CD4-positive, alpha-beta T cell treated with Interleukin-6 at 100 ng/mL for 8 hours (primary cell): ENCODE measurements at places on chromosomes 7 and 10.

DNA sequence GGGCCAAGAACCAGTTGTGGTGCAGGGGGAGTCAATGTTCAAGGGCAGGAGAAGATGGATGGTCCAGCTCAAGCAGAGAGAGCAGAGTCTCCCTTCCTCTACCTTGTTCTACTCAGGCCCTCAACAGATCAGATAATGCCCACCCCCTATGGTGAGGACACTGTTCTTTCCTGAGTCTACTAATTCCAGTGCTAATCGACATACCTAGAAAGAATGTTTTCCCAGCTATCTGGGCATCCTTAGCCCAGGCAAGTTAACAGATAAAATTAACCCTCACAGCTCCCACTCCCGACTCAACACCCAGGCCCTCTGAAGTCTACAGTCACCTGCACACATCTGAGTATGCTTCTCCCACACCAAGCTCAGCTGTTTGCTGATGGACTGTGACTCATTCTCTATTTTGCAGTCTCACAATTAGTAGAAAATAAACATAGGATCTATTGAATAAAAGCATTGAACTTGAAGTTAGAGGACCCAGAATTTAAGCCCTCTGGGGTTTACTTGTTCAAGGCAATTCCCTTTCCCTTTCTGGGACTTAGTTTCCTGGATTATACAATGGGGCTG, 17.1 kb downstream of the COL13A1 start:
- no peak for DNase-seq

DNA sequence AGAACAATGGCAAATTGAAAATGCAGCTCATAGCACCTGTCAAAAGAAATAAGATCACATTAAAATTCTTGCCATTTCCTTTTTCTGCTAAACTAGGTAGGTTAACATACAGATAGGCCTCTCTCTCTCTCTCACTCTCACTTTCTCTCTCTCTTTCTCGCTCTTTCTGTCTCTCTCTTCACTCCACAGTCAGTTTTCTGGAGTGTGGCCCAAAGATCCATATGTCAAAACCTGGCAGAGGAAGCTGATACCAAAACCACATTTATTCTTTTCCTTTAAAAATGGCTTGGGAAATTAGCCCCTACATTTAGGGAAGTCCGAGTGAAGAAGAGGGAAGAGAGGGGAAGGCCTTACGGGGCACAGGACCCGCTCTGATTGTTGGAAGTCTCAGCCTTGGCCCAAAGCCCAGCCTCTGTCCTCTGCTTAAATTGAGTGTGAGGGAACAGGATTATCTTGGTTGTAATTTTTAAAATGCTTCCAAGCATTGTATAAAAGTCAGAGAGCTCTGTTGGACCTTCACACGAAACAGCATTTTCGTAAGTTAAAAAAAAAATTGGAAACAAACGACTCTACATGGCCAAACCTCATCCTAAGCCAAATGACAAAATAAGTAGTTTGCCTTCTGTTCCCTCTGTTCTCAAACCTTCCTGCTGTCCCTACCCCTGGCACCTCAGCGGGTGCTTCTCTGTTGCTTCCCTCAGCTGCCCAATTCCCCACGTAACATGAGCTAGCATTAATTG, 83.2 kb downstream of the FRMD4A start:
- no peak for DNase-seq

DNA sequence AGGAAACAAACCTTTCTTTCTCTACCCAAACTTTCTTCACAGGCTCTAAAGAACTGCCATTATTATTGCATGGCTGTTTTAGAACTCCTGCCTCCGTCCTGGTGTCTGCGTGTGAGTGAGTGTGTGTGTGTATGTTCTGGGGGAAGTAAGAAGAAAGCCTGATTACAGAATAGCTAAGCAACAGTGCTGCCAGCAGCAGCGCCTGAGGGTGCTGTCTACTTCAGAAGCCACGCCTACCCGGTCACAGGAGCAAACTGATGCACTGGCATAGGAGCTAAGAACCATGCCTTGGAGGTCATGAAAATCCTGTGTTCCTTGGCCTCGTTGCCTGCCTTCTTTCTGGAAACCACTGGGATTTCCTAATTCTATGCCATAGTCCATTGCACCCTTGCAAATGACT, 25.2 kb downstream of the LIPK start:
- DNase-seq, result no peak

- no peak for DNase-seq
Measured at GRCh38 chr10:16536155-16536554, 14.5 kb upstream of the C1QL3 start.

DNA sequence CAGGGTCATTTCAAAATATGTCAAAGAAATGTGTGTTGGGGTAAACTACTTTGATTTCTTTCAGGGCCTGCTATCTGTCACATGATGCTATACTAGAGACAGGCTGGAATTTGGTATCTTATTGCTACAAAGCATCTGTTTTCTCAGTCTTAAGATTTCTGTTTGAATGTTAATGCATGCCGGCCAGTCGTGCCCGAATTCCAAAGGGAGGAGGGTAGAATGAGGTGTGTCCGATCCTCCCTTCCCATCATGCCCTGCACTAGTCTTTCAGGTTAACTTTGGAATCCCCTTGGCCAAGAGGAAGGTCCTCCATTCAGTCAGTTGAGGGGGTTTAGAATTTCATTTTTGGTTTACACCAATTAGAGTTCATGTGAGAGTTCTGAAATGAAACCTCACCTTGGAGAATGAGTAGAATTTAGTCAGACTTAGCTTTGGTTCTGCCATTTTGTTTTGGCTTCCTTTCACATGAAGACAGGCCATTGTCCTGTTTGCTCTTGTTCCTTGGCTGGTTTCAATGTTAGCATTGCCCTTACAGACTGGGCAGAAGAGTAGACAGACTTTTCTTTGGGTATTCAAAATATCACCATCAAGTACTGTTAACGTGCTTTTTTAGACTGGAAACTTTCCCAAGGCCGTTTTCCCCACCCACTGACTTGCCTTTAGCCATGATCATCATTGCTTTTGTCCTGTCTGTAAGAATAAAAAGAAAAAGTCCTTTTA, 95.8 kb downstream of the CAMK1D start:
- DNase-seq, result no peak

DNA sequence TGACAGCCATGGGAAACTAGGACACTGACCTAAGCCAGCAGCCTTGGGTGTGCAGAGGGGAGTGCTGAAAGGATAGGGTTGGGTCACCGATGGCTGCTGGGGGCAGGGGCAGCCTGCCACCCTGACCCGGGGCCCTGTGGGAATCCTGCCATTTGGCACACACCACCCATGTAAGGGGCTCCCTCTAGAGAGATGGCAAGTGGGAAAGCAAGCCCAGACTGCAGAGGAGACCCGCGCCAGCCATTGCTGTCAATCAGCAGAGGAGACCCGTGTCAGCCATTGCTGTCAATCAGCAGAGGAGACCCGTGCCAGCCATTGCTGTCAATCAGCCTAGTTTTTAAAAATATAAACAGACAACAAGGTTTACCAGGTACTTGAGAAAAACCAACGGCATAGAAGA, 27.4 kb upstream of the PRKAG2 start:
- no peak for DNase-seq

DNA sequence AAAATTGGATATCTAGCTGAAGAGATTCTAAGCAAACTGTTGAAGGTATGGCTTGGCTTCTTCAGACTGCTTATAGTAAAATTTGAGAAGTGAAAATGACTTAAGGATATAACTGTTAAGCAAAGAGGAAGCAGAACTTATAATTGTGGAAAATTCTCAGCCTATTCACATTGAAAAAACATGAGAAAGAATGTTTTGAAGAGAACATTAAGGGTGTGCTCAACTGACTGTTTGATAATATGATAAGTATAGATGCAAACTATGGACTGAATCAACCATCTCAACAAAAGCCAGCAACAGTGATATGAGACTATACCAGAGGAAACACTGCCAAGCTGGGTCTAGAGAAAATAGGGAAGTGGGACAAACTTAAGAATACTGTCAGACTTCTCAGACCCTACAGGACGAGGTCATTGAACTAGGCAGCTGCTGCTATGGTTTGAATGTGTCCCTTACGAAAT, 133.1 kb upstream of the PPP1R3A start:
- DNase-seq, result no peak

DNA sequence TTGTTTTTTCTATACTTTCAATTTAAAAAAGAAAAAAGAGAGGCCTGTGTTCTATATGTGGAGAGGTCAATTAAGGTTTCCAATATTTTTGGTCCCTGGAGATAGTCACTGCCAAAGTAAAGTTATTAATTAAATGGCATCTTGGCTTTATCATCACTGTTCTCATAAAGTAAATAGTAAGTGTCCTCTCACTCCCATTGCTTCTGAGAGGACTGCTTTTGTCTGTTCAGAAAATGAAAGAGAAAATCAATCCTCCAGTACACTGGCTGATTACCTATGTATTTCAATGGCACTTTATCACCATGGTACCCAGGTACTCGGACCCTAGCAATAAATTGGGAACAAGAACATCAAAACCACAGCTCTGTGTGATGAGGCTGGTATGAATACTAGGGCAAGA, 94.0 kb downstream of the RNLS start:
- DNase-seq, result no peak

GRCh38 chr7:2082139-2082998, 150.4 kb downstream of the MAD1L1 start:
- no peak for DNase-seq

DNA sequence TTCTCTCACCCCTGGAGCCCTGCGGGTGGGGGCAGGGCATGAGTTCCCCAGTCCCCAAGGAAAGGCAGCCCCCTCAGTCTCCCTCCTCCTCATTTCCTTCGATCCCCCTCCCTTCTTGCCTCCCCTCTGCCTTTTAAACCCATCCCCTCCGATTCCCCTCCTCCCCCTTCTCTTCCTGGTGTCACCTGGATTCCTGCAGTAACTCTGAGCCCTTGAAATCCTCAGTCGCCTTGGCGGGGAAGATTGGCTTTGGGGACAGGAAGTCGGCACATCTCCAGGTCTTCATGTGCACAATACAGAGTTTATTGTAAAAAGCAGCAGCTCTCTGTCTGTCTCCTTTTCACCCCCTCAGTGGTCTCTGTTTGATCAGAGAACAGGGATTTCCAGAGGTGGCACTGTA, 1.3 kb upstream of the MUC12 start:
- no peak for DNase-seq

GRCh38 chr10:29055101-29055500, 233.8 kb upstream of the LYZL1 start:
- DNase-seq, result no peak

GRCh38 chr7:112360681-112361080, 89.6 kb upstream of the IFRD1 start:
- DNase-seq, result no peak

DNA sequence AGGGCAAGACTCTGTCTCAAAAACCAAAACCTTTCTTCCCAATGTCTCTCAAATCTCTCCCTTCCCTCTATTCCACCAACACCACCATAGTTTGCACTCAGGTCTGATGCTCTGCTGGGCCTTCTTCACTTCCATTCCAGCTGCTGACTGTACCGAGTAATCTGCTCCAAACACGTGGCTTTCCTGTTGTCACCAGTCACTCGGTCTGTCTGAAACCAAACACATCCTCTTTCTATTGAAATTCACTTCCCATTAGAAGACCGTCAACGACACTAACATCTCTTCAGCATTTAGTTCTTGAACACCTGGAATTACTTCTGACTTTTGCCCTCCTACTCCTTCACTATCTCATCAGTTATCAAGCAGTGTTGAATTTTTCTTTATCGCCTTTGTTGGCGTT, 4.7 kb upstream of the NRF1 start:
- DNase-seq, result no peak

DNA sequence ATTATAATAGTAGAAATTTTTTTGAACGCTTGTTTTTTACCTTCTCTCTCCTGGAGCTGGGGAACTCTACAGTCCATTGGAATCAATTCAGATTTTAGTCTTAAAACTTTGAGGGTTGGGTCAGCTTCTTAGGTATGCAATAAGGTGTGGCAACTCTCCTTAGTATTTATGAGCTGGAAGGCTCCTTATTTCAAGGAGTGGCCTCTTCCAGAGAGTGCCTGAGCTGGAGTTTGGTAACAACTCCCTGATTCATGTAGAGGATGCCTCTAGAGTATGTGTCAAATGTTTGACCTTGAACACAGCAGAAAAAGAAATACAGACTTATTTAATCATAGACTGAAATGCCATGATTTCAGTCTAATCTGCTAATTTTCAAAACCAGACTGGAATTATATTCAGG, 11.1 kb downstream of the CDK14 start:
- DNase-seq, result no peak

- DNase-seq, result no peak
Measured at GRCh38 chr10:113555751-113556150, 2.9 kb downstream of the HABP2 start.

DNA sequence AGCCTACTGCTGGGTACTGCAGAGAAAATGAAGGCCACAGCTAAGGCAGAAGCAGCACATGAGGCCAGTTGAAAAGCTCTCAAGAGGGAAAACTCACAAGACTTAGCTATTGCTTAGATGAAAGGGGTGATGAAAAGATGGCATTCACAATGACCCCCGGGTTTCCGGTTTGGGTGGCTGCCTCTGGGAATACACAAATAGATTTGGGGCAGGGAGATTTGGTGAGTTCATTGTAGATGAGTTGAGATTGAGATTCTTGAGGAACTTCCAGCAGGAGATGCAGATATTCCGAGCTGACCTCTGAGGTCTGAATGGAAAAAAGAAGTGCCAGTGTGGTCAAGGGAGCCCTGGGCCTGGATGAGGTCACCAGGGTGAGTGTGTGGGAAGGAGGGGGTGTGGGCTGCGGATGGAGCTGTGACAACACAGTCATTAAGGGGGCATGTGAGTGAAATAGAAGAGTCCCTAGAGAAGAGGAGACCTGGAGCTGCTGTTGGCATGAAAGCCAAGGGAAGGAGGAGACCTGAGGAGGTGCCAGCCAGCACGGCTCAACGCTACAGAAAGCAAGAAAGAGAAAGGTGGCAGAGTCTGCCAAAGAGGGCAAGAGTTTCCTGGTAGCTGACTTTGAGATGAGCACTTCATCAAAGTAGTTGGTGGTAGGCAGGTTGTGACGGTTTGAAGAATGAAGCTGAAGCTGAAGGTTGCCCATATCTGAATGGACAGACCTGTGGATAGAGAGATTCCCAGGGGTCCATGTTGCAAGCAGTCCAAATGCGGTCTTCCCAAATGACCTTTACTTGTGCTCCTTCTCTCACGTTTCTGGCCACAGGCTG, 43.7 kb downstream of the HIF1AN start:
- no peak for DNase-seq

- no peak for DNase-seq
Measured at GRCh38 chr10:100043344-100043743, 33.6 kb upstream of the DNMBP start.

DNA sequence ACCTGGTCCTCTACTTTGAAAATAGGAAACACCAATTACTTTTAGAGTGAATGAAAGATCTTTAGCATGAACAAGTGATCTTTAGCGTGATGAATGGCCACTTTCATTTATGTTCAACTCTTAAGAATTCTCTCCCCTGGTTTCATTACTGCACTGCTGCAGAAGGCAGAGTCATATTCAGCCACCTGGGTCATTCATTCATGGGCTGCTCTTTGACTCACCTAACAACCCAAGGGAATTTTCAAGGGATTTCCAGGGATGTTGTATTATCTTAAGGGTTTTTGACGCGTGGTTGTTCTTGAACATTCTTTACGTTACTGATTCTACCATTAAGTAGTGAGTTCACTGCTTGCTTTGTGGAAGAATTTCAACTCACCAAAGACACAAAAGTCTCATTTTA, 87.3 kb upstream of the STK17A start:
- DNase-seq, result no peak

- no peak for DNase-seq
Measured at GRCh38 chr10:12048547-12048946, 5.9 kb upstream of the UPF2 start.

- DNase-seq, result no peak
Measured at GRCh38 chr7:29866490-29866930, 60.2 kb downstream of the WIPF3 start.

GRCh38 chr7:24704311-24704710, 53.0 kb downstream of the GSDME start:
- DNase-seq, result no peak
